ENCODE measurements at places on chromosomes 4 and X.

GRCh38 chr4:178632415-178632814 is 1190.2 kb upstream of the AGA start:
- DNase-seq: no peak

DNA sequence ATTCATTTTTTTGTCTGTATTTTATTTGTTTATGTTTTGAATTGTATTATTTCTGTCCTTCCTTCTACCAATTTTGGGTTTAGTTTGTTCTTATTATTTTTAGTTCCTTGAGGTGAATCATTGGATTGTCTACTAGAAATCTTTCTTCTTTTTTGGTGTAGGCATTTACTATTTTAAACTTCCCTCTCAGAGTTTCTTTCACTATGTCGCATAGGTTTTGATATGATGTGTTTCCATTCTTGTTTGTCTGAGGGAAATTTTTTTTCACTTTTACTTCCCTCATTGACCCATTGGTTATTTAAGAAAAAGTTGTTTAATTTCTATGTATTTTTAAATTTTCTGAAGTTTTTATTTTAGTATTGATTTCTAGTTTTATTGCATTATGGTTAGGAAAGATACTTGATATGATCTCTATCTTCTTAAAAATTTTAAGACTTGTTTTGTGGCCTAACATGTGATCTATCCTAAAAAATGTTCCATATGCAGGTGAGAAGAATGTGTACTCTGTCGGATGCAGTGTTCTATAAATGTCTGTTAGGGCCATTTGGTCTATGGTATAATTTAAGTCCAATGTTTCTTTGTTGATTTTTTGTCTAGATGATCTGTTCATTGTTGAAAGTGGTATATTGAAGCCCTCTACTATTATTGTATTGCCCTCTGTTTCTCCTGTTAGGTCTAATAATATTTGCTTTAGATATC is 68.8 kb downstream of the IL15 start:
- no peak for DNase-seq

DNA sequence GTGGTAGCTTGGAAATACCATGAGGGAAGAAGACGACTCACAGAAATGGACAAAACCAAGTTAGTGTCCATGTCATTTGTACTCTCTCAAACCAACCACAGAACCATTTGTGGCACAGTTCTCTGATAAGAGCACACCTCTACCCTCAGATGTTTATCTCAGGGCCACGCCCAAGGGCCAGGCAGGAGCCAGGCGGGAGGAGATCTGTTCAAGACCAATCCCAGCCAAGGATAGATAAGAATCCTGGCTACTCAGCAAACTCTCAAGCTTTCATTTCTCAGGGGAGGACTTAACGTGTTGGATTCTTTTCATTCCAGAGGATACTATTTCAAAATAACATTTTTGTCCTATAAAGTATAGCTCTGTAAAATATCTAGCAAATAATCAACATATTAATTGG is 95.0 kb downstream of the NYX start:
- DNase-seq: no peak

- no peak for DNase-seq
Observed at GRCh38 chr4:165175879-165176278, 31.5 kb upstream of the KLHL2 start.

DNA sequence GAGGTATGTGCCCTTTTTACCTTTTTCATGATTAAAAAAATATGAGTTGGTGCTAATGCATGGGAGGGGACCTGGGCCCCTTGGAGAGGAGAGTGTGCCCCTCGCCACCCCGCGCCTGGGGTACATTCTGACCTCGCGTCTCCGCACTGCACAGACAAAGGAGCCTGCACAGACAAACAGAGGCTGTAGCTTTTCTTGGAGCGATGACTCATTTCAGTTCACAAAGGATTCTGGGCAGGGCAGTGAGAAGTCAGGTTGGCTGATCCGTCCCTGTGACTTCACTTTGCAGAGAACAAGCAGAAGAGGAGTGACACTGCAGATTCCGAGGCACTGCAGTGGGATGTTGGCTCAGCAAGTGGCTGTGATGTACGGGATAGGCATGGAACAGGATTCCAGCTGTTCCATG is 82.9 kb downstream of the STOX2 start:
- DNase-seq: no peak
